ENCODE measurements at places on chromosomes 1 and 21. TPM values are rescaled to one million over a fixed set of nuclear protein-coding genes. Genes with fewer than 3 reads are reported as not detected.

GRCh38 chr1:90319918-90320317 lies 325.0 kb downstream of the ZNF326 start:
- no peak for DNase-seq

- DNase-seq, result no peak
Observed at GRCh38 chr1:223654083-223654482, 11.4 kb downstream of the CAPN8 start.

GRCh38 chr1:44010935-44011471 lies 19.6 kb downstream of the CCDC24 start:
- no peak for DNase-seq

GRCh38 chr1:109502364-109502851 lies 7.1 kb downstream of the AMIGO1 start:
- peak; percentile 30 for DNase-seq

DNA sequence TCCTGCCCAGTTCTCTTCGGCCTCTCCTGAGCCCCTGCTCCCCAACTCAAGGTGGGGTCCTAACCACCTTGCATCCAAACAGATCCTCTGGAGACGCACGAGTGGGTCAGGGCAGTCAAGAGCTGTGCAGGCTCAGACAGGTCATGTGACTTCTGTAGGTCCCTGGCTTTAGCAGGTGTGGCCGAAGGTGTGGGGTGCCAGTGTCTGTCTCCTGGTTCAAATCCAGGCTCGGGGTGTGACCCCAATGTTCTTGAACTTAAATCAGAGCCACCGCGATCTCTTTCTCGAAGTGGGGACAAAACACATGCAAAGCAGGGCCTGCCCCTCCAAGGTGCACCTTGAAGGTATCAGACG lies 27.4 kb upstream of the ECE1 start:
- DNase-seq, result no peak

DNA sequence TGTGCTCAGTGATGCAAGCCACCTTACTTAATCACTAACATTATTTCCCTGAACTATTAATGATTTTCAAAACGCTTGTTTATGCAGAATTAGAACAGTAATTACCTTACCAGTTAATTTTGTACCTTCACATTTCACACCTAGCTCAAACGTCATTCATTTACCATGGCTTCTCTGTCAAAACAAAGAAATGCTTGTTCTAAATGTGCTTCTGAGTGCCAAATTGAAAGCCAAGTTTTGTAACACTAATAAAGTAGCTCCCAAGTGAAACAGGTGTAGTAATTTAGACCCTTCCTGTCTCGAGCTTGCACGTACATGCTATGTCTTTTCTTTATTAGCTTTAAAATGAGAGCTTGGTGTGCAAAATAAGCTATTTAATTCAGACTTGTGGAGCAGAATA lies 533.7 kb upstream of the PKN2 start:
- no peak for DNase-seq

- DNase-seq, result no peak
Observed at GRCh38 chr1:241611736-241612135, 28.4 kb downstream of the CHML start.

DNA sequence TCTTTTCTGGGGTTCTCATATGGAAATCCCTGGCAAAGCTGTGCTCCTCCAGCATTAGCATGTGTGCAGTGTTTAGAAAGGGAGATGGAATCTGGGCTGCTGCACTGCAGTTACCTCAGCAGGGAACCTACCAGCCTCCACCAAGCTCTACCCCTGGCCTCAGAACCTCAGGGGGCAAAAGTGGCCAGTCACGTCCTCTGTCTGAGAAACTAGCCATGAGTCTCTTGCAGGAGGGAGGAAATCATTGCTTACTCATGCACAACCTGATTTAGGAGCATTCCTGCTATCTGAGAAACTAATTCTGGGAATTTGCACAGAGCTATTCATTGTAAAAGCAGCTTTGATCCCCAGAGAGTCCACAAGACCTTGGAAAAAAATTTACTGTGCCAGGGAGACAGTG lies 80.6 kb upstream of the IPO9 start:
- DNase-seq, result no peak

- no peak for DNase-seq
Observed at GRCh38 chr21:43624339-43624738, 34.9 kb downstream of the HSF2BP start.

DNA sequence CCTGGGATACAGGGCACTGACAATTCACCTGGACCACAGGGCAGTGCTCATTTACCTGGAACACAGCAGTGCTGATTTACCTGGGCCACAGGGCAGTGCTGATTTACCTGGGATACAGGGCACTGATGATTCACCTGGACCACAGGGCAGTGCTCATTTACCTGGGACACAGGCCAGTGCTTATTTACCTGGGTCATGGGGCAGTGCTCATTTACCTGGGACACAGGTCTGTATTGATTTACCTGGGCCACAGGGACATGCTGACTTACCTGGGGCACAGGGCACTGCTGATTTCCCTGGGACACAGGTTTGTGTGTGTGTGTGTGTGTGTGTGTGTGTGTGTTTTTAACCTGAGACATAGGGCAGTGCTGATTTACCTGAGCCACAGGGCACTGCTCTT lies 261.7 kb downstream of the MATN1 start:
- DNase-seq, result no peak

- DNase-seq, result no peak
Observed at GRCh38 chr1:26739329-26739914, 43.6 kb downstream of the ARID1A start.

- DNase-seq, result no peak
Observed at GRCh38 chr1:66282891-66283621, 250.9 kb upstream of the SGIP1 start.

C1orf226 gene
- 0.11 TPM for total RNA-seq

ADAMTS4 gene
- 1.1 TPM for total RNA-seq

HES3 gene
- not detected for total RNA-seq

LGR6 gene
- total RNA-seq, result not detected

DCST1 gene
- not detected for total RNA-seq

LIPI gene
- not detected for total RNA-seq

SERBP1 gene
- total RNA-seq, result 821 TPM

OR6N1 gene
- total RNA-seq, result not detected

HAO2 gene
- not detected for total RNA-seq

TBX15 gene
- total RNA-seq, result not detected

CEP350 gene
- total RNA-seq, result 25.2 TPM
